CD4-positive, alpha-beta memory T cell (primary cell): ENCODE measurements at places on chromosomes 5 and 9. TPM values are rescaled to one million over a fixed set of nuclear protein-coding genes. Genes with fewer than 3 reads are reported as not detected.

Gene IL33
- not detected for total RNA-seq

Gene C9orf50
- not detected for total RNA-seq

Gene C5orf52
- not detected for total RNA-seq

- no peak overlapping the region for H3K27ac ChIP-seq
- DNase-seq: no peak
- no peaks in the 10 kb centered on the region for H3K27me3 ChIP-seq
- no peak overlapping the region for H3K4me3 ChIP-seq
- no peaks in the 10 kb centered on the region for H3K4me1 ChIP-seq
Measured at GRCh38 chr9:133717113-133718031, 20.8 kb downstream of the SARDH start.

- H3K36me3 ChIP-seq: peaks cover 1% of the 10 kb centered on the region
Measured at GRCh38 chr9:2745560-2746380, 28.5 kb downstream of the KCNV2 start.

Gene FGFR4
- 3.0 TPM for total RNA-seq

Gene FGF18
- total RNA-seq: 0.17 TPM

Gene ZNF462
- total RNA-seq: 2.8 TPM

DNA sequence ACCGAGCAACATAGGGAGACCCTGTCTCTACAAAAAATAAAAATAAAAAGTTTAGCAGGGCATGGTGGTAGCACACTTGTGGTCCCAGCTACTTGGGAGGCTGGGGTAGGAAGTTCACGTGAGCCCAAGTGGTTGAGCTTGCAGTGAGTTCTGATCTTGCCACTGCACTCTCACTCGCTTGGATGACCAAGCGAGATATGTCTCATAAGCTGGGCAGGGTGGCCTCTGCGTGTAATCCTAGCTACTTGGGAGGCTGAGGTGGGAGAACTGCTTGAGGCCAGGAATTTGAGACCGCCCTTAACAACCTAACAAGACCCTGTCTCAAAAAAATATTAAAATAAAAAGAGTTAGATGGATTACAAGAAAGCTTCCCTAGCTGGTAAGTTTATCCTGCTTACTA lies 32.5 kb downstream of the RASA1 start:
- no peak overlapping the region for H3K4me3 ChIP-seq
- no peak overlapping the region for H3K27ac ChIP-seq
- no peaks in the 10 kb centered on the region for H3K36me3 ChIP-seq
- H3K4me1 ChIP-seq: peaks cover 36% of the 10 kb centered on the region
- no peak for DNase-seq

- peak overlapping the region; percentile 64 for H3K4me3 ChIP-seq
- no peaks in the 10 kb centered on the region for H3K27me3 ChIP-seq
- H3K4me1 ChIP-seq: peaks cover 83% of the 10 kb centered on the region
- no peak for DNase-seq
Measured at GRCh38 chr5:68288707-68289134, 73.2 kb downstream of the PIK3R1 start.

DNA sequence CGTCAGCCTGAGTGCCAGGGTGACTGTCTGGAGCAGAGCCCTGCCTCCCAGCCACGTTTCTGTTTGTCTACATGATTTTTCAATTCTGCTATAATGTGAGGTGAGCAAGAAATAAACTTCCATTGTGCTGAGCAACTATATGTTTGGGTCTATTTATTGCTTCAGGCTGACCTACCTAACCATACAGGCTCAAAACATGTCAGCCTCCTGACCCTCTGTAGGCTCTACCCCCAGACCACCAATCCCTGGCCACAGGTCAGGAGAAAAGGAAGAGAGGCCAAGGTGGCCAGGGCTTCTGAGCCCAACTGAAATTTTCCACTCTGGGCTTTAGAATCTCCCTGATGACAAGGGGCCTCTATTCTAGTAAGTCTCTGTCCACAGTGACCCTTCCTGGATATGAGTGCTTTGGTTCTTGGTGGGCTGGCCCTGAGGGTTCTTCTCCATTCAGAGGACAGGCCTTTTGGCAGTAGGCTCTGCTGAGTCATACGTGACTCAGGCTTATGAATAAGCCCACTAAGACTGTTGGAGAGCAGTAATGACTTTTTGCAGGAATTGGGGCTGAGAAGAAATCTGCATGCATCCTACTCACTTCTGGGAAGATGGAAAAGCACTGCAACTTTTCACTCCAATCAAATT lies 117.2 kb upstream of the TBCA start:
- no peaks in the 10 kb centered on the region for H3K27me3 ChIP-seq
- DNase-seq: no peak
- H3K4me1 ChIP-seq: no peaks in the 10 kb centered on the region
- H3K36me3 ChIP-seq: no peaks in the 10 kb centered on the region

DNA sequence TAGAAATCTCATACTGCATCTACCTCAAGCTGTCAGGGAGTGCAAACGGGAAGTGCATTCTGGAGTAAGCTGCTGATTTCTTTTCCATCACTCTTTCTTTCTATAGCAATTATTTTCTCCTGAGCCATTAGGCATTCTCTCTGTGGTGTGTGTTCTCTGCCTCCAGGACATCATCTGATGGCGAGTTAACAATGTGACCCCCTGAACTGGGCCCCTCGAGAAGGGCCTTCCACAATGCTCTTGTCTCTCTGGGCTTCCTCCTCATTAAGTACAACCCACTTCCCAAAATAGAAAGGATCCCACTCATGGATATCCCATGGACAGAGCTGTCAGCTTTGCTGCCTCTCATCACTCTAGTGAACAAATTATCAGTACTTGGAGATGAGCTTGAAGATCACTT lies 96.7 kb upstream of the PRRC1 start:
- H3K27me3 ChIP-seq: no peaks in the 10 kb centered on the region
- no peak overlapping the region for H3K27ac ChIP-seq
- DNase-seq: no peak
- no peak overlapping the region for H3K4me3 ChIP-seq
- no peaks in the 10 kb centered on the region for H3K36me3 ChIP-seq

Gene PCDHB4
- total RNA-seq: not detected

DNA sequence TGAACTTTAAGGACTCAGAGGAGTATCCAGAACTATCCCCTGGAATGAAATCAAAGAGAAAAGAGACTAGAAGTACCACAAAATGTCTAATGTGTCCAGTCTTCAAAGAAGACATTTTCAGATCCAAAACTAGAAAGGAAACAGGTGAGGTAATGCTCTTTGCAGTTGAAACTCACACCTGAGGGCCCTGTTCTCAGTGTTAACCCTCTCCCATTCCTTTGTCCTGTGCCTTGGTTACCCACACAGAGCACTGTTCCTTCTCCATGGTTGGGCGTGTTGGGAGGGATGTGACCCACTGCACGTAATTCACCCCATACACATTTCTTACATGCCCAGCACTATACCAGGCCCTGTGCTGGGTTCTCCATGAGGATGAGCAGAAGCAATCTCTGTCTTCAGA lies 21.3 kb downstream of the MSANTD3 start:
- no peak for DNase-seq
- H3K27me3 ChIP-seq: no peaks in the 10 kb centered on the region
- no peaks in the 10 kb centered on the region for H3K4me1 ChIP-seq
- no peak overlapping the region for H3K27ac ChIP-seq
- no peak overlapping the region for H3K4me3 ChIP-seq

Gene PCDHGC3
- 0.17 TPM for total RNA-seq

GRCh38 chr9:86259557-86259956 lies at the start of gene C9orf153:
TSS of gene C9orf153 (minus strand) at chr9:86259657. CDS start at chr9:86229603, 30,054 bp downstream.
- H3K27me3 ChIP-seq: no peaks in the 10 kb centered on the region
- no peaks in the 10 kb centered on the region for H3K4me1 ChIP-seq
- no peak for DNase-seq
- no peak within 1 kb of the TSS for H3K4me3 ChIP-seq
- no peak within 1 kb of the TSS for H3K27ac ChIP-seq
- H3K36me3 ChIP-seq: peaks cover 14% of the 10 kb centered on the region

DNA sequence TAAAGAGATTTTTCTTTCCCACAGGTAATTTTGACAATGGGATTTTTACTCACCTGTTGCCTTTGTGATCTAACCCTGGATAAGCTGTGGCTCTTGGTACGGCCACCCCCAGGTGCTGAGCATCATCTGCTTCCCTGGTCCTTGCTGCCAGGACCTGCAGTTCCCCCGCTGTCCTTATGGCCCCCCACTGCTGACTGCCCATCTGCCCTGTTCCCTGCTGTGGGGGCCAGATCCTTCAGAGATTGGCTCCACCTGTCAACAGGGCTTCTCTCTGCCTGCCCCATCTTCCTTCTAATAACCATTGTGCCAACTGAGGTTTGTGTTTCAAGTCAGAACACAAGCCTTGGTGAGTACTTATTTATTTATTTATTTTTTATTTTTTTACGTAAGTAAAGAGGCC lies 183.3 kb downstream of the MAPKAP1 start:
- no peaks in the 10 kb centered on the region for H3K27me3 ChIP-seq
- no peak for DNase-seq
- no peak overlapping the region for H3K27ac ChIP-seq

Gene RECK
- 12.1 TPM for total RNA-seq

GRCh38 chr9:34413231-34413852 lies 36.6 kb upstream of the MYORG start:
- no peak for DNase-seq
- no peak overlapping the region for H3K27ac ChIP-seq
- no peaks in the 10 kb centered on the region for H3K4me1 ChIP-seq
- H3K36me3 ChIP-seq: no peaks in the 10 kb centered on the region
- H3K27me3 ChIP-seq: no peaks in the 10 kb centered on the region

DNA sequence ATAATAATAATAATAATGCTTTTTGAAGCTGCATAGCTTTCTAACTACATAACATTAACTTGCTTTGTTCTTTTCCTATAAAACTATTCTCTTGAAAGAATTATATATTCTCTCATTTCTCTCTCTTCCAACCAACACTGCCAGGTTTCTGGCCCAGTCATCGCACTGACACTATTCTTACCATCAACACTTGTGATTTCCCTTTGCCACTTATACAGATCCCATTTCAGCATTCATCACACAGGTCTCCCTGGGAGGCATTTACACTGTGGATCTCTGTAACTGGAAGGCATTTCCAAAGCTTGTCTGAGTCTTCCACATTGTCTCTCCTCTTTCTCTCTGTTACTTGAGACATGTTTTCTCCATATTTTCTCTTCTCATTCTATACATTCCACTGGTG lies 777.8 kb upstream of the ACO1 start:
- no peak overlapping the region for H3K27ac ChIP-seq
- H3K4me3 ChIP-seq: no peak overlapping the region
- H3K36me3 ChIP-seq: no peaks in the 10 kb centered on the region
- DNase-seq: no peak
- no peaks in the 10 kb centered on the region for H3K4me1 ChIP-seq

DNA sequence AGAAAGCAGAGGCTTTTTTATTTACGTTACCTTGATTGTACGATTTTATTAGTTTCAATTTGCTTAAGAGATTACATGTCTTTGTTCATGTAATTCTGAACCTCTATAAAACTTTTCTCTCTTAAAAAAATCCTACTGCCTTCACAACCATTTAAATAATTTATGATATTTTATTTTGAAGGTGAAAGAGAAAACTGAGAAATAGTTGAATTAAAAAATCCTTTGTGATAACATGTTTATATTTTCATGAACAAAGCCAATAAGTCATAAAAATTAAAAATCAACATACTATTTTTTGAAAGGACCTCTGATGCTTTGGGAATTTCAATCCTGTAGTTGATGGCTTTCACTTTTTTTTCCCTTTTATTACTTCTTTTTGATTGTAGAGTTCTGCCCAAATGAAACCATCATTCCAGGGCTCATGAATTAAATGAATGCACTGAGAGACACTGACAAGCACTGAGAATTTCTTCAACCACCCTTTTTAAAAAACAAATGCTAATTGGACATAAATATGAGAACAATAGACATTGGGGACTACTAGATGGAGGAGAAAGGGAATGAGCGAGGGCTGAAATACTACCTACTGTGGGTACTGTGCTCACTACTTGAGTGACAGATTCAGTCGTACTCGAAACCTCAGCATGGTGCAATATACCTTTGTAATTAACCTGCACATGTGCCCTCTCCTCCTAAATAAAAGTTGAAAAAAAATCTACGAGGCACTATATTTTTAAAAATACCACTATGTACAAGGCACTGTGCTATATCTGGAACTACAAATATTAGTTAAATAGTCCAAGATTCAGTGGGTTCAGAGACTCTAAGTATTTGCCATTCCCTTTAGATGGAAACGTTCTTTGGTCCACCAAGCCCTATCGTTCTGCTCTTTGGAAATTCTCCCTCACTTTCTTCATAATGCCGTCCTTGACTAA lies 5.9 kb downstream of the CDKN2A start:
- H3K4me3 ChIP-seq: no peak overlapping the region
- H3K27ac ChIP-seq: no peak overlapping the region
- no peak for DNase-seq

DNA sequence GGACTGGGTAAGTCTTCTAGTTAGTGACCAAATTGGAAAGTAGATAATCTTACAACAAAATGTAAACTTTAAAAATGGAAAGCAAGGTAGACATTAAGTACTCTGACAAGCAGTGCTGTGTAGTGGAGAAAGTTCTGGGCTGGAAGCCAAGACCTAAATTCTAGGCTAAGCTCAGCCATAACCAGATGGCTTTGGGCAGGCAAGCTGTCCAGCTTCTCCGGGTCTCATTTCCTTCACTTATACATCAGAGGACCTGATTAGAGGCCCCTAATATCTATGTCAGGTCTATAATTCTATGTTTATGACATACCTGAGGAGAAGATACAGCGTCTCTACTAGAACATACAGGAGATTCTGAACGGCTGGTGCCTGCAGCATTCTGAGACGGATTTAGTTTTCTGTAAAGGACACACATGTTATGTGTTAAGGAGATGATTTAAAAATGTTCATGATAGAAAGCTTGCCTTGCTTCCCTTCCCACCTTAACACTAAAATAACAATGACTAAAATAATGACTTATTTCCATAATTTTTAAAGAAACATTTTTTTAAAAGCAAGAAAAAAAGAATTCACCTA lies 61.2 kb downstream of the ELL2 start:
- no peaks in the 10 kb centered on the region for H3K27me3 ChIP-seq
- no peak overlapping the region for H3K4me3 ChIP-seq
- no peaks in the 10 kb centered on the region for H3K36me3 ChIP-seq
- no peak overlapping the region for H3K27ac ChIP-seq
- no peak for DNase-seq

Gene IGFBPL1
- total RNA-seq: not detected

GRCh38 chr9:95771556-95772246 lies 103.8 kb upstream of the ERCC6L2 start:
- H3K4me3 ChIP-seq: no peak overlapping the region
- no peaks in the 10 kb centered on the region for H3K4me1 ChIP-seq
- H3K27me3 ChIP-seq: no peaks in the 10 kb centered on the region
- DNase-seq: no peak

- H3K27me3 ChIP-seq: no peaks in the 10 kb centered on the region
Measured at GRCh38 chr5:55895346-55895745, 44.2 kb downstream of the IL31RA start.

- no peaks in the 10 kb centered on the region for H3K27me3 ChIP-seq
- peaks cover 24% of the 10 kb centered on the region for H3K36me3 ChIP-seq
- DNase-seq: no peak
- no peak overlapping the region for H3K4me3 ChIP-seq
- no peak overlapping the region for H3K27ac ChIP-seq
- H3K4me1 ChIP-seq: peaks cover 6% of the 10 kb centered on the region
Measured at GRCh38 chr5:112907166-112907631, 14.8 kb downstream of the REEP5 start.
